ENCODE measurements at places on chromosomes 11 and 22. TPM values are rescaled to one million over a fixed set of nuclear protein-coding genes. Genes with fewer than 3 reads are reported as not detected.
A peak's percentile ranks its signal among the peaks of the same experiment; 100 is the strongest.

DNA sequence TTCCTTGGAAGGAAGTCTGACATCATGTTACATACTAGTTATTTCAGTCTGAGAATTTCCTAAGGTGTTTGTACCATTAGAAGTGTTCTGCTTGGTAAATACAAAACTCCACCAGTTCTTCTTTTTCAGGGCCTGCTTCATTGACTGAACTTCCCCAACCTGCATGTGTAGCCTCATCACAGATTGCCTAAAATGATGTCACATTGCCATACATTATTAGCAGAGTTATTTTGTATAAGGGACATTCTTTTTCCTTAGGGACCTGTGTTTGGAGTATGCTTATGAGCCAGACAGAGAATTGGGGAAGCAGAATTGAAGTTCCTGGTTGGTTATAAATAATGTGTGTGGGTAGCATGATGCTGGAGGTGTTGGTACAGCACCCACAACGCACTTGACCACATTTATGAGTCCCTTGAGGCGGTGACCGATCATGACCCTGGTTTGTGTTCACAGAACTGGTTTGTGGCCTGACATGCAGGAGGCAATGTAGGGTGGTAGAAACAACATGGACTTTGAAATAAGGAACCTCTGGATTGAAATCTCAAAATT is 16.4 kb upstream of the MMP7 start:
- no peak for DNase-seq

GRCh38 chr11:117313091-117313490 is 3.0 kb downstream of the BACE1 start:
- no peak for DNase-seq

- peak; percentile 54 for DNase-seq
Measured at GRCh38 chr11:118939953-118940598, 14.3 kb upstream of the BCL9L start.

GRCh38 chr11:5992604-5993251 is 5.9 kb upstream of the OR52L1 start:
- no peak for DNase-seq

DNA sequence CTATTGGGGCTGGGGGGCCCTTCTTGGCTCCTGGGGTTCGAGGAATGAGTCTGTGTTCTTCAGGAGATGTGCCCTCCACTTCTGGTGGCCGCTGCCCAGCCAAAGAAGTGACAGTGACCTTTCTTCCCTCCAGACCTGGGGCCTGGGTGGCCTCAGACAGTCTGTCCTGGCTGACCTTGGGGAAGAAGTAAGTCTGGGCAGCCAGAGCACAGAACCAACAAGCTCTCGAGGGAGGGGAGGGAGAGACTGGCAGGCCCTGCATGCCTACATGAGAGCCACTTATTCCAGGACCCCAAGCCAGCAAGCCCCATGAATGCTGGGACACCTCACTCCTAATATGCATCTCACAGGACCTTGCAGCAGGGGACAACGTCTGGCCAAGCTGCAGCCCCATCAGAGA is 27.1 kb upstream of the STK33 start:
- no peak for DNase-seq

DNA sequence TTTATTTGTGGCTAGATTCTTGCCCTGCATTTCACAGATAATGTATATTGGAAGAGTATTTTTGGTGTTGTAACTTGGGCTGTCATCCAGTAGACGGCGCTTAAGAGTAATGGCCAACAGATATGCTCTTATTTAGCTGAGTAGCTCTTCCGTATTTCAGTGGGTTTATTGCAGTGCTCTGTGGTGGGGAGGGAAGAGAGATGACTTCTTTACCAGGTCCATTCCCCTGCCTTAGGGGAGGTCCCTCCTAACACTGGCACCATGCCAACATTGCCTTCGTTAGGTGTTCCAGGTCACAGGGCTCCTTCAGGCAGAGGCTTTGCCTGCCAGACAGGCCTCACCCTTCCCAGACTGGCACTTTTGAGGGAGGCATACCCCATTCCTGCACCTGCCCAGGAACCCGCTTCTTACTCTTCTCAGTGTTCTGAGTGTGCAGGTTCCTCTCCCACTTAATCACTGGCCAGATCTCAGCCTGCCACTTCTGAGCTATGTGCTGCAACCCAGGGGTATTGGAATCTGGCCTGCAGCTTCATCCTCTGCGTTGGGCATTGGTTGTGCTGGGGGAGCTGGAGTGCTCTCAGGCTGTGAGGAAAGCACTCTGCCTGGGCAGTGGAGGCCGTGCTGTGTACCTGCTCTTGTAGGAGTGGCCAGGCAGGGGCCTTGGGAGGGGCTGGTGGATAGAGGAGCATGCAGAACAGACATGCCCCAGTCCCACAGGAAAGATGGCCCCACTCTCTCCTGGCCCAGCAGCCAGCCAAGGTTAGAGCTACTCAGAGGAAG is 29.4 kb upstream of the SLN start:
- DNase-seq: no peak

- DNase-seq: peak; percentile 36
Measured at GRCh38 chr11:45092901-45093760, 53.3 kb upstream of the PRDM11 start.

GRCh38 chr22:24706054-24706453 is 68.5 kb downstream of the PIWIL3 start:
- no peak for DNase-seq

DNA sequence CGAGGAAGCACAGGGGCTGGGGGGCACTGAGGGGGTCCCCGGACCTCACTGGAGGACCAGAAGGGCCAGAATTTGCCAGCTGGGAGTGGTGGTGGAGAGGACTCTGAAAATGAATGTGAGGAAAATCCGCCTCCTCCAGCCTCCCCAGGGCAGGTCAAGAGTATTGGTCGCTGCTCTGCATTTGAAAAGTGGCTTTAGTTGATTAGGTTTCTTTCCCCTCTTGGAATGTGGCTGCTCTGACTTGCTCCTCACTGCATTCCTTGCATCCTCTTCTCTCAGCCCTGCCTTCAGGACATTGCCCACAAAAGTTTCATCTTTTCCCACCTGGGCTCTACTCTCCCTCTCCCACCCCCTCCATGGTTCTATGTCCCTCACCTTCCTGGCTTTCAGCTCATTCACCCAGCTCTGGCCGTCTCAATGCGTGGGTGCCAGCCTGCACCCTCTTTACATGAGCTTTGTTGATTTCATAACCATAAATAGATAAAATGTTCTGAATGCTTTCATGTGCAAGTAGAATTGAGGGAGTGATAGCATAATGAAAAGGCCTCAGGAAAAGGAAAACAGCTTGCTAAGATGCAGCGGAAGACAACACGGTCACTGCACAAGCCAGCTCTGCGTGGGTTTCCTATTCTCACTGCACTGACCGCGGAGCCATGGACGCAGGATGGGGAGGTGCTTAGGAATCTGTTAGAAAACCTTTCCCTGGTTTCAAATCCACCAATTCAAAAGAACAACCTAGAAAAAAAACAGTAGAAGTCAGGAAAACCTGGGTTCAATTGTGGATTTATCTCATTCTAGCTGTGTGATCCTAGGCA is 6.5 kb upstream of the NPAS4 start:
- DNase-seq: no peak

GRCh38 chr22:40593460-40594273 is 42.9 kb downstream of the MRTFA start:
- no peak for DNase-seq

GRCh38 chr11:131979364-131979763 is 608.9 kb downstream of the NTM start:
- no peak for DNase-seq

DNA sequence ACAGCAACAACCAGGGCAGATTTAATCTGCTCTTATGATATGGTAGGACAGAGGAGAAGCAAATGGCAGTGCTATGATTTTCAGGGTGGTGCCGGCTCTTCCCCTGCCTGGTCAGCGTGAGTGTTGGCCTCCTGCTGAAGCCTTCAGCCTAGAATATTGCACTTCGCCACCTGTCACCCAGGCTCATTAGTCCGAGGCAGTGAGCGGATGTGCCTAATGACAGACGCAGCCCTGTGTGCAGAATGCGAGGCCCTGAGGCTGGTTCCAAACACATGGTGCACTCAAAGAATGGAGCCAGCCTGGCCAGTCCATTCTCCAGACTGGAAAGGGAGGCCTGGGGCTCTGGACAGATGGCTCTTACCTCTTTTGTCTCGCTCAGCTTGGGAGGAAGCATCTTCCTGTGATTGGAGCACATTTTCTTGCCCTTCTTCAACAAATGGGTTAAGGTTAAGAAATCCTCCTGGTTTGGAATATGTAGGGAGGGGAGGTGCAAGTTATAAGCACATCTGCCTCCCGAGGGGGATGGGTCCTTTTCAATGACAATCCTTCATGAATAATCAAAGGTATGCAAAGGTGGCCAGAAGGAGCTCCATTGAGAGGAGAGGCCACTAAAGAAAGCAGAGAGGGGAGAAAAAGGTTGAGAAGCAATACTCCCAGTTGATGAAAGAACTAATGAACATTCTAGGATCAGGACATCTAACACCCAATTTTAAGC is 39.7 kb upstream of the GALNT18 start:
- no peak for DNase-seq

- DNase-seq: peak; percentile 29
Measured at GRCh38 chr11:71305451-71306125, 53.2 kb upstream of the SHANK2 start.

DNA sequence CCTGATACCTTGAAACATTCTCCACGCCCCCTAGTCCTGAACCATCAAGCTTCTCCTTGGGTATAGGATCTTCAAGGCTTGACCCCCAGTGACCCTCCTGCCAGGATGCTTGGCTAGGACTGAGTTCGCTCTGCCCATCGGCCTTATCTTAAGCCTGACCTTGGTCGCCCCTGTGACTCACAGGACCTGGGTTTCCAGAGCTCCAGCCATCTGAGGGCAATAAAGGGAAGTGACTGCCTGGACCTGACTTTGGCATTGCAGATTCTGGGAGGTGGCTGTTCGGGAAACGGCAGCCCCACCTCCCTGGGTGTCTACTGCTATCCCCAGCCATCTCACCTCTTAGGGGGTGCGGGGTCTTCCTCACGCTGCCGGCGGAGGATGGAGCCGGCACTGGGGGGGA is 15.4 kb downstream of the CARD10 start:
- DNase-seq: no peak

GRCh38 chr11:18540207-18541009 is 13.7 kb upstream of the TSG101 start:
- no peak for DNase-seq

GRCh38 chr11:35147235-35147634 is 8.3 kb downstream of the CD44 start:
- no peak for DNase-seq

- DNase-seq: no peak
Measured at GRCh38 chr11:69999721-70000120, 78.4 kb upstream of the ANO1 start.

- no peak for DNase-seq
Measured at GRCh38 chr22:29190918-29191317, 14.8 kb upstream of the EMID1 start.

DNA sequence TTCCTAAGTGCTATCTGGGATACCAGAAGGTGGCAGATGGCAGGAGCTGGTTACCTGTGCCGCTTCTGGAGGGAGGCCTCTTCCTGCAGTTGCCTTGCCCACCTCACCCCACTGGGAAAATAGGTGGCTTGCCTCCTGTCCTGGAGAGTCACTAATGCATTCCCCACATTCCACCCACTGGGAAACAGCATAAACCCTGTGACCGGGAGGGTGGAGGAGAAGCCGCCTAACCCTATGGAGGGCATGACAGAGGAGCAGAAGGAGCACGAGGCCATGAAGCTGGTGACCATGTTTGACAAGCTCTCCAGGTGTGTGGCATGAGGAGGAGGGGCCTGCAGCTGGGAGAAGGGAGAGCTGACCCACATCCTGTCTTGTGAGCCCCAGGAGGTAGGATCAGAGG is 5.6 kb downstream of the RIC8A start:
- DNase-seq: no peak

GRCh38 chr11:63914896-63915691 is 1.9 kb downstream of the RCOR2 start:
- no peak for DNase-seq

DNA sequence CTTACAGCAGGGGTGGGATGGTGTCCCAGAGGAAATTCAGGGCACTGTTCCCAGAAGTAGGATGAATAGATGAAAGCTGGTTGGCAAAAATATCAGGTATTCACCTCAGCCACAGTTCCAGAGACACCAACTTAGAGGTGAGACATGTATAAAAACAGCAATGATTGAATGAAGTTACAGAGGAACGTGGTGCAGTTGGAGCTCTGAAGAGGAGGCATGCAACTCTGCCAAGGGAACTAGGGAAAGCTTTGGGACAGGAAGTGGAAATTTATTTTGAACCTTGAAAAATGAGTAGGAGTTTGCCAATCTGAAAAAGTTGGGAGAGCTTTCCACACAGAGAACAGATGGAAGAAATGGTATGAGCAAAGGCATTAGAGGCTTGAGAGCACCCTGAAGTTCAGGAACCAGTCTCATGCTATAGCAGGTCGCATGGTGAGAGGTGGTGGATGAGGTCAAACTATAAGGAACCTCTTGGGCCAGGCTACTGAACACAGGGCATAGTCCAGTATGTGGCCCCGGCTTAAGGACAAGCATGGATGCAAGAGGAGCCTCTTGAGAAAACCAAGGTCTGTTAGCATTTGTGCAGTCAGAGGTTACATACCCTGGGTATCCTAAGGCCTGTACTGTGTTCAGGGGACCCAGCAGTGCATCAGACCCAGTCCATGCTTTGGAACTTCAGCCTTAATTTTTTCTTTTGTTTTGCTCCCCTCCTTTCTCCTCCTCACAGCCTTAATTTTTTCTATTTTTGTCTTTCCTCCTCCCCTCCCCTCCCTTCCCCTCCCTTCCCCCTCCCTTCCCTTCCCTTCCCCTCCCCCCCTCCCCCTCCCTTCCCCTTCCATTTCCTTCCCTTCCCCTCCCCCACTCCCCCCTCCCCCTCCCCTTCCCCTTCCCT is 17.5 kb downstream of the PLEKHB1 start:
- no peak for DNase-seq

DNA sequence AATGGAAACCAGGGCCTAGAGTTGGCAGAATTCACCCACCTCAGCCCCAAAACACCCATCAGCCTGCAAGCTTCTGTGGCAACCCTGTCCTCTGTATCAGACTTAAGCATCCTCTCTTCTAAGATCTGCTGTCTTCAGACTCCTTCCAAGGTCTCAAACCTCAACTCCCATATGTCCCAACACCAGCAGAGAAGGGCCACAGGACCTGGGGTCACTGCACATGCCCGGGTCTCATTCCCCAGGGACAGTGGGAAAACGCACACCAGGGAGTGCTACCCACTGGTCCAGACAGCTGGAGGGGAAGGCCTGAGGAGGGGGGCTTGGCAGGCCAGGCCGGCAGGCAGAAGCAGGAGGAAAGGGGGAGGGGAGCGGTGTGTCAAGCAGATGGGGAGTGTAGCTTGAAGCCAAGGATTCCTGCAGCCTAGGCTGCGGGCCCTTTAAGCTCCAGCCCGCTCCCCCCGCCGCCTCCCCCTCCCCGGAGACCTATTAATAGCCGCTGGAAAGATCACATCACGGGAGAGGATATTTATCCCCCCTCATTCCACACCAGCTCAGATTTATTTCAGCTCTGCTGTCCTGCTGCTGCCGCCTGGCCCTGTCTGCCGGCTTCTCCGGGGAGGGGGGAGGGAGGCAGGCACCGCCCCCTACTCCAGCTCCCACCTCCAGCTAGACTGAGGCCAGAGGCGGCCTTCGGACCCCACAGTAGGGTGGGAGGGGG is 16.7 kb downstream of the BCL9L start:
- DNase-seq: peak; percentile 87

Gene DDI1
- not detected for total RNA-seq

Gene PLAAT5
- total RNA-seq: 2.1 TPM

Gene CD6
- 4.2 TPM for total RNA-seq

Gene LYVE1
- total RNA-seq: 30.8 TPM

Gene LRRC74B
- not detected for total RNA-seq

Gene OR52A1
- total RNA-seq: not detected

Gene LRFN4
- 18.3 TPM for total RNA-seq

Gene FIBIN
- 6.1 TPM for total RNA-seq

Gene CCDC88B
- 17.1 TPM for total RNA-seq

Gene XKR3
- total RNA-seq: not detected

Data from ureter (tissue), 1 donor.